ENCODE measurements at places on chromosomes 5 and 9.

GRCh38 chr5:81239613-81240012 lies 6.5 kb downstream of the CKMT2 start:
- no peak for DNase-seq

- DNase-seq, result no peak
Observed at GRCh38 chr9:91315191-91315590, 46.5 kb downstream of the AUH start.

- DNase-seq, result no peak
Observed at GRCh38 chr9:133372144-133372543, 3.7 kb downstream of the SURF4 start.

- DNase-seq, result no peak
Observed at GRCh38 chr5:2138896-2139295, 256.2 kb upstream of the IRX4 start.

GRCh38 chr9:91921371-91921770 lies 28.7 kb downstream of the ROR2 start:
- DNase-seq, result no peak

Measured in stimulated activated CD4-positive, alpha-beta T cell treated with anti-CD3 and anti-CD28 coated beads, Interleukin-1b, Interleukin-23, amount 100 ng/mL, for 1 hour (primary cell).